Neural crest cell (in vitro differentiated cells): ENCODE measurements at places on chromosomes 7 and 10.

- peak; percentile 18 for DNase-seq
These were observed 438 bp downstream of the ARID5B start for GRCh38 chr10:61901829-61902444.

GRCh38 chr10:132691711-132692153, 94.2 kb downstream of the NKX6-2 start:
- no peak for DNase-seq

DNA sequence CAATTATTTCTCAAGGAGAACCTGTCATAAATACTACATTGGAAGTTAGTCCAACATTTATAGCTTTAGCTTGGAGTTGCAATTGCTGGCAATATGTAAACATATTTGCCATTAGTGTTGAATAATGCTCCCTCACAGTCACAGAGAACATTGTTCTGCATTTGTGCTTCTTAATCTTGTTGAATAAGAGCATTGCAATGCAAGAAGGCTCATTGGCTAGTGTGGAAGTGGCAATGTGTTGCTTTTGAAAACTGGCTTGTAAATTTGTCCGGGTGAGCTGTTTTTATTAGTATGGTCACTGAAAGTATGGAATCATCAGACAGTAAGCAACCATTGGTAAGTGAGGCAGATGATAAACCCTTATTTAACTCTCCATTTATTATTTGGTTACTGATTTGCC, 47.7 kb upstream of the MBL2 start:
- DNase-seq = no peak

DNA sequence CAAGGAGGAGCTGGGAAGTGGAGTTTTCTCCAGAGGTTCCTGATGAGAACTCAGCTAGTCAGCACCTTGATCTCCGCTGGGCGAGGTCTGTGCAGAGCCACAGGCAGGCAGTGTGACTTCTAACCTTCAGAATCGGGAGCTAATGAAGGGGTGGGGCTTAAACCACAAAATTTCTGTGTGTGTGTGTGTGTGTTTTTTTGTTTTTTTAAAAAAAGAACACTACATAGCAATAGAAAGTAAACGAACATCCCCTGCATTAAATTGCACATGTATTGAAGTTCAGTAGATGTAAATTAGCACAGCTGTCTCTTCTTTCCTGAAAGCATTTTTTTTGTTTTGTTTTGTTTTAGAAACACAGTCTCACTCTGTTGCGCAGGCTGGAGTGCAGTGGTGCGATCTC, 46.2 kb downstream of the RBM17 start:
- no peak for DNase-seq

DNA sequence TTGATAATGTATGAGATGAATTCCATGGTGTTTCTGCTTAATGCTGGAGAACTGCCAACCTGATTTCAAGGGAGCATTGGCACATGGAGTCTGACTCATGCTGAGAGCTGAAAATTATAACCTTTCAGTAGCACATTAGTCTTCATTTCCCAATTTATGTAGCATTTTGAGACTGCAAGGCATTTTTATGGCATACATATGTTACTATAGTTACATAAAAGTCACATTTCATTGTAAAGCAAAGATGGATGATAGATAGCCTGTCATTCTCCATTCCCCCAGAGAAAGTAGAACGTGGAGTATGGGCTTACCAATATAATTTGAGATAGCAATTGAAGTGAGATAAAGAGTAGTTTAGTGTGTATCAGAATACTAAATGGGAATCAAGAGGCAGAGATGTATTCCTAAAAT, 103.1 kb downstream of the SLC16A9 start:
- no peak for DNase-seq

- DNase-seq = no peak
These were observed 26.2 kb upstream of the ABLIM1 start for GRCh38 chr10:114684084-114684821.

DNA sequence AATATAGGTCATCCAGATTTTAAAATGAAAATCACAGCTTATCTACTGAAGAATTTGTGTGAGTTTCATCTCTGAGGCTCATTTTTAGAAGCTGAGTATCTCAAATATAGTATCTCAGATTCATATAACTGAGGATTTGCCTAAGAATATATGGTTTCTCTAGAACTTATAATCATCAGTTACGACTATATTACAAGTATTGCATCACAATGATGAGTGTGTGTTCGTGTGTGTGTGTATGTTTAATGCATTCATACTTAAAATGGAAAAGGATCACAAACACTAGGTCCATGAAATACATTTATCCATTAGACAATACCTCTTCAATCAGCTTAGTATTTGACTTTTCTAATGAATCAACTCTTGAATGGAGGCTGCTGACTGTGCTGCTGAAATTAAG, 21.3 kb downstream of the RUFY2 start:
- DNase-seq = no peak

- no peak for DNase-seq
These were observed 241.6 kb upstream of the TCF7L2 start for GRCh38 chr10:112708461-112708860.

DNA sequence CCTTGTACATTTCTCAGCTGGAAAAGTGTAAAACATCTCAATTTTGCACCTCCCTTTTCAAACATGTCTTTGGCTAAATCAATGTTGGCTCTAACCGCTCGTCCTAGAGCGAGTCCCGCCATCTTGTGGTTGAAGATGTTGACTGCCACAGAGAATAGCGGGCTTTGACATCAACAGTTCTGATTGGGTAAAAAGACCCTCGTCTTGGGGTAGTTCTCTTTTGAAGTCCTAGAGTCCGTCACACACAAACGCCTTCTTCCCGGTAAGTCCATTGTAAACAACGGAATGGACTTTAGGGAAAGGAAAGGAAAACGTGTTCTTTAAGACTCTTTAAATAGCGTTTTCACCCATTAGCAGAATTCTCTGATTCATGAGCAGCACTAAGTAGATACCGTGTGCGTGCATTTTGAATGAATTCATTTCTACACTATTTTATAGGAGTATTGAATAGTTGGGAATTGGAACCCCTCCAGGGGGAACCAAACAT, 452 bp upstream of the RPP30 start:
- DNase-seq = peak; percentile 54

DNA sequence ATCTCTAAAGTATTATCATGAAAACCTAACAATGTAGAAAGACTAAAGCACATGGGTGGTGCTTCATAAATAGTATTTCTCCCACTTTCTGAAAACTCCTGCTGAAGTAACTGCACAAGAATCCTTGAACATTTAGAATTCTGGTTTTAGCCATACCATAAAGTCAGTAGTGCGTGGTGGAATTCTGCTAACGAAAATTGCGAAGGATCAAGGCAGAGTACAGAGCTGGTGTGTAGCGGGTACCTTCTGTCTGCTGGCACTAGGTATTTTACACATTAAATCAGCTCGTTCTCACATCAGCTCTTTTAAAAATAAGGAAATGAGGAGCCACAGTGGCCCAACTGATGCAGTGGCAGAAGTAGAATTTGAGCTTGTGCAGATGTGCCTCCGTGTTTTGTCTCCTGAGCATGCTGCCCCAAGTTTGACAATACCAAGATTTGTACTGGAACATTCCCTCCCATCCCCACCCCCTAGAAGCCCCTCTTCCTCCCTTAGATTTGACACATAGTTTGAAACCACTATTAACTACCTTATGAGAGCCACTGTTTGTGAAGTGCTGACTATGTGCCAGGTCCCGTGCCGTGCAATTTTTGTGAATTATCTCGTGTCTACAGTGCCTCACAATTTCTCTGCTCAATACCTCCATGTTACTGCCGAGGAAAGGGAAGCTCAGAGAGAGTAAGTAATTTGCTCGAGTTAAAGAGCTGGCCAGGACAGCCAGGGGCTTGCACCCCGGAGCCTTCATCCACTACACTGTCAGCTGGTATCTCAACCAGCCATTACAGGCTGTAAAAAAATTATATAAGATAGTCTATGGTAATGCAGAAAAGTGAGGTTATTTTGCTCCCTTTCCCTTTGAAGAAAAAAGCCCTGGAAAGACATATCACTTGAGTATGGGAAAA, 66.9 kb downstream of the EGFR start:
- no peak for DNase-seq

DNA sequence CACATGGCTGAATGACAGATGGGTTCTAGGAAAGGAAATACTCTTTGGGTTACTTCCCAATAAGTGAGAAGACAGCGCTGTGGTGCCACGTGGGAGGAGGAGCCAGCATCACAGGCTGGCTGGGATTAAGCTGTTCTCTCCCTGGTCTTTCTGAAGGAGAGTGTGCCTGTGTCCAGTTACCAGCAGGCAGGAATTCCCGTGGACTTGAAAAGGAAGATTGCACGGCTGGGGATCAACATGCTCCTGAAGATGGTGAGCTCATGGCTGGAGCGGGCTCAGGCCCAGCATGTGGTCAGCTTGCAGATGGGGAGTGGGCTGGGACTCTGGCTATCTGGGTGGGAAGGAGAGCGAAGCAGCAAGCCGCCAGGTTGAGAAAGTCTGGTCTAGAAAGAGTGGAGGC, 8.1 kb downstream of the ADCK2 start:
- DNase-seq = no peak

DNA sequence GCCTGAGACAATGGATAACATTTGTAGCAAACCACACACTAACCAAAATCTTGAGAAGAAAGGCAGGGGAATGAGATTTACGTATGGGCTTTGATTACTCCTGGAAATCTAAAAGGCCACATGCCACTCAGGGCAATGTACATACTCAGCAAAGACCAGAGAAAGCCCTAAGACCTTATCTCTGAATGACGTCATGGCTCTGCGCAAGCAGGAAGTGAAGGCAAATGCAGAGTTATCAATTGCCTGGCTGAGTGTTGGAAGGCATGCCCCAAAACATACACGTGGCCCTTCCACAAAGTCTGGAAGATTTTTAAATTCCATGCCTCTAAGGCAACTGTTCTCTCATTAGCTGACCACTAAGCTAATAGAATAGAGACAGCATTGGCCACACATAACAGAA, 90.9 kb upstream of the NRBF2 start:
- DNase-seq = no peak

DNA sequence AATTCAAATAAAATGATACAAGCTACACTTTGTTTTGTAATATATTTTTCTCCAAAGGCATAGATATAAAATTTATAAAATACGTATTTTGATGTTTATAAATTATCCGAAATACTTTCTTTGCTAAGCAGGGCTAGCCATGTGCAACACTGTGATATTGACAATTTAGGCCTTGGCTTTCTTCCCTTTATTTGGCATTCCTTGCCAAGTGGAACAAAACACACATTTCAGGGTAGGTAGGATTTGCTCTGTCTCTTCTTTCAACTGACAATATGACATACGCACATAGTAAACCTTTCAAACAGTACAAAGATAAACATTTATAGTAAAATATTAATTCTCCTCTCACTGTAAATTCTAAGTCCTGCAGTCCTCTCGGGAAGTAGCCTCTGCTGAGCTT, 103.3 kb upstream of the POT1 start:
- no peak for DNase-seq

GRCh38 chr10:121134711-121135110, 283.5 kb downstream of the WDR11 start:
- DNase-seq = no peak

DNA sequence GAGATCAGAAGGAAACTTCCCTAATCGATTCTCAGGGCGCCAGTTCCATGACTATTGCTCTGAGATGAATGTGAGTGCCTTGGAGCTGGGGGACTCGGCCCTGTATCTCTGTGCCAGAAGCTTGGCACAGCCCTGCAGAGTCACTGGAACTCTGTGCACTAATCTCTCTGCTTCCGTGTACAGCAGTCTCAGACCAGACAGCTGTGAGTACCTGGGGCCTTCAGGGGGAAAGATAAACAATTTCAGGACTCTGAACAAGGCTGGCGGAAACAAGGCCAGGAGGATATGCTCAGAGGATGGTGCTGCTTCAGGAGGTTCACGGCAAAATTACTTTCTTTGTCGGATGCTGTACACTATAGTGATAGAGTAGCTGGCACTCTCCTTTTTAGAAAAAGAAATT, 131.7 kb upstream of the PRSS58 start:
- DNase-seq = no peak

GRCh38 chr10:35480142-35480541, 125.0 kb upstream of the GJD4 start:
- DNase-seq = no peak

- DNase-seq = no peak
These were observed 14.0 kb downstream of the MMD2 start for GRCh38 chr7:4944939-4945338.

- DNase-seq = no peak
These were observed 198.0 kb downstream of the CSTF2T start for GRCh38 chr10:51501396-51501795.

DNA sequence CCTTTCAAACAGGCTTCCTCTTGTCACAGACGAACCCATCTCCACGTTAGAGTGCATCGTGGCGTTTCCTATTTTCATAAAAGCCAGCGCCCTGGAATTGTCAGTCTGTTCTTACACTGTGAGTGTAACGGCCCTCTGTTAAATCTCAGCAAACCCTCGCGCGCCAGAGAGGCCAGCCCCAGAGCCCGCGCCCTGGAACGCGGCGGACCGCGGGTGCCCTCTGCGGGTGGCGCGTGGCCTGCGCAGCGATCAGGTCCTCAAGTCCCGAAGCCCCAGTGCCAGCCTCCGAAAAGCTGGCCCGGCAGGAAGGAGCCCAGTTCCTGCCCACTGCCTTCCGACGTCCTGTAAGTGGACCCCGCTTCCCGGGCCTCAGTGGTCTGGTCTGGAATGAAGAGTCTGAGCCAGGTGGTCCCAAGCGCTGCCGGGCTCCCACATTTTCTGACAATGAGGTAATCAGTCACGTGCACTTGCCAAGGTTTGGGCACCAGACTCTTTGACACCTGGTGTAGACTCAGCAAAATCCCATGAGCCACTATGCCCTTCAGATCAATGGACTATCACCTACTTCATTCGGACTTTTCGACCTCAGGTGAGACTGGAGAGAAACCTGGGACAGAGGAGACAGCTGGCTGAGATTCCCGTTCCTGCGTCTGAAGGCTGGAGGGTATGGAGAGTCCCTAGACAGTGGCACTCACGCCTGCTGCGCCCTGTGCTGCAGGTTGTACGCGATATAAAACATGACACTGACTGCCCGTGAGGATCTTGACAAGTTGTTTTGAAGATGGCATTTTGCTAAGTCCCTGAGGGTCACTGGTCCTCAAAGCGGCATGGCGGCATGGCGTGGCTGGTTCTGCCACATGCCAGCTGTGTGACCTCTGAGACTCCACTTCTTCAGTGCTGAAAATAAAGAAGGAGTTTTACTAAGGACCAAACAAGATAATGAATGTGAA, 109.4 kb upstream of the LANCL2 start:
- peak; percentile 77 for DNase-seq

DNA sequence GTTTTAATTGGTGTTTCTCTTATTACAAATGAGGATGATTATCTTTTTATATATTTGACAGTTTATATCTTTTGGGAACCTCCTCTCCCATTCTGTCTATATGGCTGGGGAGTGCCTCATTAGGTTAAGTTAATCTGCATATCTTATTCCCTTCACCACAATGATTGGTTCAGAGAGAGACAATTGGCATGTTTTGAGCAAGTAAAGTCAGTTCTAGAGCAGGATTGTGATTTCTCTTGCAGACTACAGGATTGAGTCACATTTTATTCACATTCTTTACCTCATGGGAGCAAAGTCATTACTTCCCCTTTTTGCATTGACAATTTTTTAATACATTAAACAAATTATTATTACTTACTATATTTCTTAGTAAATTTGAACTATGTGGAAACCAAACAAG, 345.6 kb downstream of the MDFIC start:
- no peak for DNase-seq

- no peak for DNase-seq
These were observed 11.0 kb upstream of the RSBN1L start for GRCh38 chr7:77685233-77685632.
